ENCODE measurements at places on chromosomes 16 and 17.

- peak; percentile 8 for DNase-seq
Measured at GRCh38 chr17:33120103-33120502, 128.5 kb downstream of the SPACA3 start.

GRCh38 chr16:69150146-69150865 lies 17.9 kb downstream of the UTP4 start:
- peak; percentile 87 for DNase-seq

GRCh38 chr16:84196727-84197394 lies 5.9 kb downstream of the ADAD2 start:
- no peak for DNase-seq

DNA sequence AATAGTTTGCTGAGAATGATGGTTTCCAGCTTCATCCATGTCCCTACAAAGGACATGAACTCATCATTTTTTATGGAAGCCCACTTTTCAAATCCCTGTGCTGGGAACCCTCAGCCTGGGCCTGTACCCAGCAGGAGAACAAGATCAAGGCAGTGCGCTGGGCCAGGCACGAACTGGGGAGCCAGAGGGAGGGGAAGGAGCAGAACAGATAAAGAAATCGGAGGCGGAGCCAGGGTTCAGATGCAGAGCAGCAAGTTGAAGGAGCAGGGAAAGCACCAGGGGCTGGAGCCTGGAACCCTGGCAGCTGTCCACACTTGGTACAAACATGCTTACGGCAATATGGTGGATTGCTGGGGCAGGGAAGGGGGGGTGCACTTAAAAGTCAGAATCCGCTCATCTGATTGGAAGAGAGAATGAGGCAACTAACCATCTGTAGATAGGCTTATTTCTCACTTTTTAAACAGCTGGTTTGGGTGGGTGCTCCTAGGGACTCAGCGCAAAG lies 107.5 kb downstream of the NOG start:
- DNase-seq = no peak

- no peak for DNase-seq
Measured at GRCh38 chr17:42072323-42073187, 22.2 kb upstream of the C17orf113 start.

DNA sequence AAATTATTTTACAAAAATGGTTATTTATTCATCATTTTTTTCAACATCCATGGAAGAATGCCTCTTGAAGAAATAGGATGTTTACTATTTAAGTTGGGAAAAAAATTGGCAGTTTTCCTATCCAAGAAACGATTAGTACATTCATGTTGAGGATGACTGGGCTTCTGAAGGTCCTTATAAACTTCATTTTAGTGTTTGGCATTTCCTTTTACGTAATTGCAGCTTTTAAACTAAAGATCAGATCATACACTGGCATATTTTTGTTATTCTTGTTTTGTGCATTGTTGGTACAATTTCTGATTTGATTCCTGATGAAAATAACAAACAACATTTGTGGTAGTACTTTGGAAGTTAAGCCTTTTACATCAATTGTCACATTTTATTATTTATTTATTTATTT lies 11.5 kb downstream of the KCNJ16 start:
- no peak for DNase-seq

DNA sequence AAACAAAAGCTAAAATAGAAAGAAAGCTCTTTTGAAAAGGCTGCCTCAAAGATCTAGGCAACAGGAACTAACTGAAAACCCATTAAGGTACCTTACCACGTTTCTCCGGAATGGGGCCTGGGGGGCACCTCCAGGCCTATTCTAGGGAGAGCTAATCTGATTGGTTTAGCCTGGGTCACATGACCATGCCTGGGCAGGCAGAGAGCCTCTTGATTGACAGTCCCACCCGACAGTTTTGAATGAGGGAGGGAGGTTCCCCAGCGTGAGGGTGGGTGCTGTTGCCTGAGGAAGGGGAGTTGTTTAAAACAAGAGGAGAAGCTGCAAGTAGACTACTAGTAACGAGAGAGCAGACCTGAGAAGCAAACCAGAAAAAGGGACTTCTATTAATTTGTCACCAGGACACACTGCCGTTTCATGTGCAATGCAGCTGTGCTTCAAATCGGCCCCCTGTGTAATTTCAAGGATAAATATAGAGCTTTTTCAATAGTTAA lies 143.4 kb upstream of the HS3ST2 start:
- peak; percentile 59 for DNase-seq

DNA sequence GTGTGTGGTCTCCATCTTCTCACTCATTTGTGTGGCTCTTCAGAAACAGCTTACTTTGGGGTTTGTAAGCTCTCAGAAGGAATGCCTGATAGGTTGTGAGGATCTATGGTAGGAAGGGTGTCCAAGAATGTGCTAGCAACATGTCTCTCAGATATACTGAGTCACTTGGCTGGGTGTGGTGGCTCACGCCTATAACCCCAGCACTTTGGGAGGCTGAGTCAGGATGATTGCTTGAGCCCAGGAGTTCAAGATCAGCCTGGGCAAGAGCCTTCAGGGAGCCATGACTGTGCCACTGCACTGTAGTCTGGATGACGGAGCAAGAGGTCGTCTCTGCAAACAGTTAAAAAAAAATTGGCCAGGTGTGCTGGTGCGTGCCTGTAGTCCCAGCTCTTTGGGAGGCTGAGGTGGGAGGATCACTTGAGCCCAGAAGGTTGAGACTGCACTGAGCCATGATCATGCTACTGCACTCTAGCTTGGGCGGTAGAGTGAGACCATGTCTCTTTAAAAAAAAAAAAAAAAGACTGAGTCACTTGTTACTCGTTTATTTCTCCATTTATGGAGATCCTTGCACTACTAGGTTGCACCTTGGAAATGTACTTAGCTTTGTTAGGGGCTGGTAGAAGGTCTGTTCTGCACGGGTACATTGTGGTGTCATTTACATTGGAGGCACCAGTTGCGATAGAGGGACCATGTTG lies 232.0 kb downstream of the SNX29 start:
- DNase-seq = no peak

GRCh38 chr17:57599271-57600045 lies 145.6 kb downstream of the CCDC182 start:
- DNase-seq = no peak

- DNase-seq = no peak
Measured at GRCh38 chr17:55555772-55556171, 44.5 kb upstream of the SMIM36 start.

- DNase-seq = peak; percentile 60
Measured at GRCh38 chr16:81866820-81867440, 87.8 kb downstream of the PLCG2 start.

GRCh38 chr17:4467287-4467686 lies 31.4 kb upstream of the SPNS2 start:
- DNase-seq = no peak

GRCh38 chr16:30750876-30751465 lies 2.7 kb downstream of the PHKG2 start:
- no peak for DNase-seq

DNA sequence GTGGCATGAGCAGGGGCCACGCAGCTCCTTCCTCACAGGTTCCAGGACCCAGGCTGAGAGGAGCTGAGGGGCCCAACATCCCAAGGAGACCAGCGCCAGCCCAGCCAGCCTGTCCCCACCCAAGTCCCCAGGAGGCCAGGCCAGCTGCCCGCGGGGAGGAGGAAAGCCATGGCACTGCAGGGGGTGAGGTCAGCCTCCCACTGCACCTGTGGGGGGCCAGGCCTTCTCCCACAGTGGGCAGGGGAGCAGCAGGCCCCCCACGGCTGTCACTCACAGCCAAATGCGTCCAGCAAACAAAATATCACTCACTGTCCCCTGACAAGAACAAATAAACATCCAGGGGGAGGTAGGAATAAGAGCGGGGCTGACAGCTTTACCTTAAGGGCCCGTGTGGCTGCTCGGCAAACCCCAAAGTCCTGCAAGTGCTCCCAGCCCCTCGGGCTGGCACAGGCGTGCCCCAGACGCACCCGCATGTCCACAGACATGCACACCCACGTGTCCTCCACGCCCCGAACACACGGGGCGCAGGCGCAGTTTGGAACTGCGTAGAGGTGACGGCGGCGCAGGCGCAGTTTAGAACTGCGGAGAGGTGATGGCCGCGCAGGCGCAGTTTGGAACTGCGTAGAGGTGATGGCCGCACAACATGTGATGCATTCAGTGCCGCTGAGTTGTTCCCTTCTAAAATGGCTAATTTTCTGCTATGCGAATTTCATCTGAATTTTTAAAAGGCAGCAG lies 291.1 kb downstream of the FOXL1 start:
- no peak for DNase-seq

DNA sequence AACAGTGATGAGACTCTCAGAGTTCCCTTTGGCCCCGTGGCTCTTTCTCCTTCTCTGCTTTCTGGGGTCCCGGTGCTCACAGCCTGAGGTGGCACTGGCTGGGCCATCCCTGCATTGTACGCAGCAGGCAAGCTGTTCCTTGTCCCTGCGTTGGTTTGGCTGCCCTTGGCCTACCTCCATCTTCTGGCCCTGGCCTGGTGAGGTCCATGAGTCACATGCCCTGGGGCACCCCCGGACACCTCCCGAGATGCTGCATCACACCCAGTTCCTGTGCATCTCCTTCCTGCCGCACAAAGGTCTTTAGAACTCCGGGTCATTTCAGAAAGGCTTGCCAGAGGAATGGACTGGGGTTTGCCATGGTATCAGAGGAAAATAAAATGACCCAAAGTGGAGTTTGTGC lies 9.5 kb downstream of the SULT1A2 start:
- DNase-seq = no peak

DNA sequence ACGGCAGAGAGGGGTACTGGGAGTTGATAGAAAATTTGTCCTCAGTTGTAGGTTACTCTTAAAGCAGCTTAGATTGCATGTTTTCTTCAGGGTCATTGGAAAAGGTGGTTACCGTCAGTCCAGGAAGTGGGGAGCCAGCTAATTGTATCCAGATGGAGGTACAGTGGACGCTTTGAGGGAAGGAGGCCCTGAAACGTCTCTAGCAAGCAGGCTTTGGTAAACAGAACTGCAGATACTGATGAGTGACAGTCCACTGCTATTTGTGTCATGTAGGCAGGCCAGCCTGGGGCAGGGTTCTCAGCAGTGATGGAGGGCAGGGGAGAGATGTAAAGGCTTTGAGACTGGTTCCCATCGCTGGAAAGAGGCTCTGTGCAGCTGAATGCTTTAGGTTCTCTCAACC lies 30.2 kb upstream of the ST6GALNAC1 start:
- DNase-seq = no peak

GRCh38 chr16:19520861-19521331 lies 1.0 kb downstream of the GDE1 start:
- no peak for DNase-seq

GRCh38 chr16:87006789-87007745 lies 310.1 kb downstream of the C16orf95 start:
- no peak for DNase-seq

DNA sequence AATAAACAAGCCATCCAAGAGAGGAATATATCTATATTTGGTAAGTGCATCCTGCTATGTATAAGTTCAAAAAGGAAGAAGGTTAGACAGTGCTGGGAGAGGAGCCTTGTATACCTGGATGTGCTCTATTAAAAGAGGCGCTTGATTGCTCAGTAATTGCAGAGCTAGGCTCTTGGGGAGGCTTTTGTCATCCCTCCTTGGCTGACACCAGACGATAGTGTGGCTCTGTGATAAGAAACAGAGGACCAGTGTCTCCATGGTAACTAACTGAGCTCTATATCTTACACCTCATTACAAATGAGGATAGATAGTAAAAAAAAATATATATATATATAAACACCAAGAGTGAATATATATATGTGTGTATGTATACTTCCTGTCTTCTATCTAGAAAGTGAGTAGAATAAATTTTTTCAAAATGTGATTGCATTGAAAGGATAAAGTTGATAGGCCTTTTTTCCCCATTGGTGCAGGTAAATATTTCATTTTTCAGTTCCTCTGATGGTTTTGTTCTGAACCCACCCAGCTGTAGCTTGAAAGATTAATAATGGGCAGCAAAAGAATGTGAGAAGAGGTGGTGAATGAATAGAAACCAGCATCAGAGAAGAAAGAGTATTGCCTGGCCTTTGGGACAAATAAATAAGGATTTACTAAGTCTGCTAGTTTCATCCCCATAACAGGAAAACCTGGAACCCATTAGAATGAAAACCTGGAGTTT lies 303.7 kb downstream of the ZFHX3 start:
- no peak for DNase-seq

GRCh38 chr16:54630284-54630967 lies 300.2 kb upstream of the IRX5 start:
- no peak for DNase-seq

- DNase-seq = no peak
Measured at GRCh38 chr16:85718682-85719081, 29.9 kb upstream of the GINS2 start.

- DNase-seq = peak; percentile 84
Measured at GRCh38 chr17:17379197-17379991, 76.2 kb downstream of the NT5M start.

DNA sequence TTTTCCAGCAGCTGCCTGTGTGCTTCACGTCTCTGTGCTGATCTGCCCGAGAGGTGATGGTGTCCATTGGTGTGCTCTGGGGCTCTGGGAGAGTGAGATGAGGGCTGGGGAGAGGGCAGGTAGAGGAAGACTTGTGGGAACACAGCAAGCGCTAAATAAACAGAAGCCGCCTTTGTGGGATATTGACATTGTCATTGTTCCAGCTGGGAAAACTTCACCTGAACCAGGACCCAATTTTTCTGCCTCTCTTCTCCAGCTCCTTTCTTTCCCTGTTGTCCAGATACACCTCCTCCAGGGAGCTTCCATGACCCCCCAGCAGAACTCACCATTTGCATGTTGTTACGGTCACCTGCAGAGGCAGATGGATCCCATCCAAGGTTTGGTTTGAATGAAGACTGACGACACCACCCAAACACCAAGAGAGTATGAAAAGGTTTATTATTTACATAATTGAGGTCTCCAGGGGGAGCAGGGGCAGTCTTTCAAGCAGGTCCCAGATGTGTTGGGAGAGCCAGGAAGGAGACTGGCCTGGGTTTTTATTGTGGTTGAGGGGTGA lies 3.6 kb upstream of the ITGA3 start:
- no peak for DNase-seq

- no peak for DNase-seq
Measured at GRCh38 chr17:77838748-77839697, 119.5 kb upstream of the TNRC6C start.

DNA sequence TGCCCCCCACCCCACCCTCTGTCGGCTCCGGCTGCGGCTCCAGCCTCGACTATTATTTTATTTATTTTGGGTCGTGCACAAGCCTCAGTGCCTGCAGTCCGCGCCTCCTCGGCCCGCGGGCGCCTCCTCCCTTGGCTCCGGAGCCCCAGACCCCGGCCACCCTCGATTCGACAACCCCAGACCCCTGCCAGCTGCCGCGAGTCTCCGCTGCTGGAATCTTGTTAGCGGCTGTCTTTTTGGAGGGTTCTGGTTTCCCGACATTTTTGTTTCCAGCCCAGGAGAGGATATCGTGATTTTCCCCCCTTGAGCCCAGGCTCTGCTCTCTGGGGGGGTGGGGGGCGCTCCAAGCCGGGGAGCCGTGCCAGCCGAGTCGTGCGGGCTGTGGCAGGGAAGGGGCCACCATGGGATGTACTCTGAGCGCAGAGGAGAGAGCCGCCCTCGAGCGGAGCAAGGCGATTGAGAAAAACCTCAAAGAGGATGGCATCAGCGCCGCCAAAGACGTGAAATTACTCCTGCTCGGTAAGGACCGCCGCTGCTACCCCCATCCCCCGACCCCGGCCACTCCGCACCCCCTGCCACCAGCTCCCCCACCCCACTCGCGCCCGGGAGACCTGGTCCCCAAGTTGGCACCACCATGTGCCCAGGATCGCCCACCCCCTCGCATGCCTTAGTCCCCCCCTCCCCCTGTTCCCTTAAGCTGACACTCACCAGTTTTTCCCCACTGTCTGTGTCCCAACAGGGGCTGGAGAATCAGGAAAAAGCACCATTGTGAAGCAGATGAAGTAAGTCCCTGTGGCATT lies 746 bp downstream of the GNAO1 start:
- peak; percentile 28 for DNase-seq

GRCh38 chr17:11986942-11987329 lies 10.3 kb downstream of the ZNF18 start:
- DNase-seq = peak; percentile 62

- DNase-seq = no peak
Measured at GRCh38 chr16:51849715-51850114, 697.2 kb downstream of the TOX3 start.

Data from Ammon's horn (tissue), 1 donor.